A549 treated with DMSO at 1 μM for 4 hours (cell line): ENCODE measurements at places on chromosomes 7 and 10. TPM values are rescaled to one million over a fixed set of nuclear protein-coding genes. Genes with fewer than 3 reads are reported as not detected.

The FOXP2 gene
- not detected in 5 replicates for total RNA-seq

The SPOCK2 gene
- total RNA-seq: 0.19 to 0.52 TPM (median 0.37 TPM) in 5 replicates

The PPP1R3A gene
- not detected in 5 replicates for total RNA-seq

The CD36 gene
- total RNA-seq: 0.07 to 0.21 TPM (median 0.09 TPM) in 4 of 5 replicates, not detected in the other

The SAP25 gene
- 0.28 to 0.88 TPM (median 0.68 TPM) in 4 of 5 replicates, not detected in the other for total RNA-seq

The RARRES2 gene
- total RNA-seq: not detected in 5 replicates

The BAG3 gene
- total RNA-seq: 93.1 to 158 TPM (median 138 TPM) in 5 replicates

The TRRAP gene
- total RNA-seq: 15.3 to 22.2 TPM (median 20.2 TPM) in 5 replicates

The PRSS37 gene
- not detected in 5 replicates for total RNA-seq

The FKBP6 gene
- not detected in 5 replicates for total RNA-seq

The SLC13A4 gene
- total RNA-seq: not detected in 5 replicates

The FAM13C gene
- total RNA-seq: 0.12 to 0.28 TPM (median 0.14 TPM) in 3 of 5 replicates, not detected in the others

The GFRA1 gene
- 9.8 to 12.3 TPM (median 11.2 TPM) in 5 replicates for total RNA-seq

The WIPF3 gene
- 0.37 to 0.61 TPM (median 0.51 TPM) in 5 replicates for total RNA-seq

The CDH23 gene
- 2.2 to 2.7 TPM (median 2.3 TPM) in 5 replicates for total RNA-seq

The ZNF394 gene
- 18.1 to 20.8 TPM (median 19.0 TPM) in 5 replicates for total RNA-seq

The PRSS58 gene
- not detected in 5 replicates for total RNA-seq

The RASA4B gene
- total RNA-seq: 1.4 to 1.9 TPM (median 1.7 TPM) in 5 replicates

The INSYN2A gene
- 1.6 to 2.0 TPM (median 1.7 TPM) in 5 replicates for total RNA-seq

The TMEM229A gene
- not detected in 5 replicates for total RNA-seq

The ANXA11 gene
- total RNA-seq: 178 to 215 TPM (median 201 TPM) in 5 replicates

The ADAM22 gene
- total RNA-seq: 0.32 to 0.44 TPM (median 0.36 TPM) in 5 replicates

The TAC1 gene
- total RNA-seq: 0.09 to 0.13 TPM in 2 of 5 replicates, not detected in the others
